HFFc6 (cell line): ENCODE measurements at places on chromosomes 2 and 18.
A peak's percentile ranks its signal among the peaks of the same experiment; 100 is the strongest.

GRCh38 chr2:67660871-67661270 lies 263.7 kb downstream of the ETAA1 start:
- no peak for DNase-seq

GRCh38 chr2:6310256-6311215 lies 555.2 kb downstream of the CMPK2 start:
- DNase-seq, result no peak

GRCh38 chr2:85248773-85249509 lies 78.8 kb downstream of the TGOLN2 start:
- DNase-seq, result peak; percentile 86

- DNase-seq, result no peak
Measured at GRCh38 chr2:27746325-27746724, 25.2 kb upstream of the MRPL33 start.

- no peak for DNase-seq
Measured at GRCh38 chr18:79611040-79611681, 68.4 kb upstream of the CTDP1 start.

DNA sequence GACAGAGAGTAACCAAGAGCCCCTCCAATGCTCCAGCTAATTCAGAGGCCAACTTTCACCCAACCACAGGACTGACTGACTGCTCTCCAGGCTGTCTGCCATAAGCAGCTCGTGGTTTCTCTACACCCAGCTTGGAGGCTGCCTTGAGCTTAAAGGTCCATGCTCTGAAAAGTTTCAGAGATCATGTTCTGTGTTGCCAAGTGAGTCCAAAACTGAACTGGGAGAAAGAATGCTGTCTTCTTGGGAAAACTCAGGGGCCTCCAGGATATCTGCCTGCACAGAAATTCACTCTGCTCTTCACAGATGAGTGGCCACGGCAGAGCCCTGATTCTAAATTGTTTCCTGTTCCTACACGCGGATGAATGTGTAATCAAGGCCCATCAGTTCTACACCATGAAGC lies 51.1 kb downstream of the LPIN2 start:
- no peak for DNase-seq

- no peak for DNase-seq
Measured at GRCh38 chr2:141701618-141702017, 429.2 kb downstream of the LRP1B start.
